ENCODE measurements at places on chromosomes 2 and 18.

- no peak for DNase-seq
Observed at GRCh38 chr2:106972782-106973181, 86.8 kb upstream of the ST6GAL2 start.

GRCh38 chr2:11016735-11017388 lies 105.1 kb downstream of the KCNF1 start:
- no peak for DNase-seq

DNA sequence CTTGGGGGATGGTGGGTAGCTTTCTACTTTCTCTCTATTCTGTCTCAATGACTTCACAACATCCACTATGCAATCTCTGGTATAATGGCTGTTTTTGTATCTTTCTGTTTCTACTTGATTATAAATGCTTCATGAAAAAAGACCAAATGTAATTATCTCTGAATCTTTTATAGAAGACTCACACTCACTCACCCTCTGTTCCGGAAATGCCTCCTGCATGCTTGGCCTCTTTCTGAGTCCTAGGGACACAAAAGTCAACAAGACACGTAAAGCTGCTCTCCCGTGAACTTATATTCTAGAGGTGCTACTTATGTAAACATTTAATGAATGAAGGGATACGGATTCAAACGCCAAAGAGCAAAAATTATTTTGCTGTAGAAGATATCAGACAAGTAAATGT lies 502.2 kb upstream of the SOX11 start:
- DNase-seq: no peak

- no peak for DNase-seq
Observed at GRCh38 chr2:240739797-240740196, 48.1 kb downstream of the AQP12A start.

DNA sequence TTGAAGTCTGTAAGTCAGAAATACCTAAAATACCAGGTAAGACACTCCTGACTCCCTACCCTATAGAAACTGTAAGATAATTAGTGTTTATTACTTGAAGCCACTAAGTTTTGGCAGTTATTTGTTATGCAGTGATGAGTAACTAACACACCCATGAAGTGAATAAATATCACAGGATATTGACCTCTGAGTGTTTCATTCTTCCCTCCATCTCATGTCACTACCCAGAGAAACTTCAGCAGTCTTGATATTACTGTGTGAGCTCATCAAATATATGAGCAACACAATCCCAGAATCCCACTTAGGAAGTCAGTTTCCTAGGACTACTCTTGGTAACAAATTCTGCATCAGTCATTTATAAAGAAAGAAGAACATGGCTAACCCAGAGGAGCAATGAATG lies 529.7 kb downstream of the FBXO15 start:
- no peak for DNase-seq

GRCh38 chr2:146079216-146079615 lies 1559.3 kb upstream of the ZEB2 start:
- DNase-seq: no peak

GRCh38 chr18:28284132-28284531 lies 107.2 kb upstream of the CDH2 start:
- no peak for DNase-seq

DNA sequence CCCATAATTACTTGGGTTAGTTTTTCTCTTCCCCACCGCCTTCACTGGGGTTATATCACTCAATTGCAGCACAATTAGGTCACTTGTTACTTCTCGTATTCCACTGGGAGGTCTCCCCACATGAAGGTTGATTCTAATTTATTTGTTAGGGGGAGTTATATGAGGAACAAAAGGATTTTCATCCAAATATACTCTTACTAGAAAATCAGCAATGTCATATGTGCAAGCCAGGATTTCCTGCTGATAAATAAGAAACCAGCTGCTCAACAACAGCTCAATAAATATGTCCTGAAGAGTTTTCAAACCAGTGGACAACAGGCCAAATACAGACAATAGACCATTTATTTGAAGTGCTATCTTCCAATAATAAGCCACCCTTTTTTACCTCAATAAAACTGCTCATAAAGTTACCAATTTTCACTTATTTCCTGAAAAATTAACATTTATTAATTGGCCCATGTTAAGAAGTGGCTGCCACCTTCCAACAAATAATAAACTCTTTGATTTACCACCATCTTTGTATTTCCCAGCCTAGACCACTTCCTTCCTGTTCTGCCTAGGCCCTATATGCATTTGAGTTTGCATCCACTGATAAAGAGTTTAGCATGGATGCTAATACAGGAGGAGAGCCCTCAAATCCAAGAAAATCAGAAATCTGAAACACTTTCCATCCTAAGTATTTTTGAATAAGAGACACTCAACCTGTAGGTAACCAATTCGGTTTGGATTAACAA lies 184.4 kb upstream of the SLC39A10 start:
- DNase-seq: no peak

GRCh38 chr2:111035830-111036441 lies 84.8 kb upstream of the BCL2L11 start:
- no peak for DNase-seq

- no peak for DNase-seq
Observed at GRCh38 chr2:228417526-228417925, 236.0 kb upstream of the SPHKAP start.

- DNase-seq: no peak
Observed at GRCh38 chr18:72119082-72119481, 425.1 kb downstream of the CBLN2 start.

- no peak for DNase-seq
Observed at GRCh38 chr2:151973901-151974199, 125.0 kb downstream of the CACNB4 start.

- no peak for DNase-seq
Observed at GRCh38 chr18:376311-376710, 108.5 kb upstream of the THOC1 start.

GRCh38 chr18:61690418-61691138 lies 202.2 kb downstream of the RNF152 start:
- DNase-seq: no peak

DNA sequence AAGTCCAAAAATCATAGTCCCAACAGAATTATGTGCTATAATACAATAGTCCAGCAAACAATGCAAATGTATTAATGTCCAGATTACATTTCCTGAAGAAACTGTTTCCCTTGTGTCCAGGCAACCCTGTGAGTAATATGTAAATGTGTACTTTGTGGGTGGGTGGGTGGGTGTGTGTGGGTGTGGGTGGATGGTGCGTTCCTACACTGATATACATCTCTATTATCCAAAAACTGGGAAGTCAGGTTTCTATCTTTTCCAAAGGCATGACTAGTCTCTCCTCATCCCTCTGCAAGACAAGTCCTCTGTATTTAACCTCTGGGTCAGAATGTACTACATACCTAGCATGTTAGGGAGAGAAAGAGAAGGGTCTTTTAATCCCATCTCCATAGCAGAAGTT lies 71.6 kb downstream of the LNPK start:
- no peak for DNase-seq

GRCh38 chr18:2636126-2636631 lies 19.3 kb upstream of the SMCHD1 start:
- no peak for DNase-seq

DNA sequence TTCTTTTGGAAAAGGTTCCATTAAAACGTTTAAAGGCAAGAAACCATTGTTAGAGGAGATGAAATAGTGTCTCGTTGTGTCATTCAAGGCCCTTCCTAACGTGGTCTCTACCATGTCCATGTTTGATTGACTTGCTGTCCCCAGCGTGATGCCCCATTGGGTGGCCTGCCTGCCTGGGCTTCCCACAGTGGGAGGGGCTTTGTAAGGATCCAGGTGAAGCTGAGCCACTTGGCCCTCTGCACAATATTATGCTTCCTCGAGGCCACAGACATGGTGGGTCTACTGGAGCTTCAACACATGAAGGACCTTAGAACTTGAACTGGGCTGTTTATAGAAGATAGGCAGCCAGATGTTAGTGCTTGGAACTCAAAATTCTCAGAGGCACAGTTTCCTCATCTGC lies 235.3 kb downstream of the FHOD3 start:
- no peak for DNase-seq

DNA sequence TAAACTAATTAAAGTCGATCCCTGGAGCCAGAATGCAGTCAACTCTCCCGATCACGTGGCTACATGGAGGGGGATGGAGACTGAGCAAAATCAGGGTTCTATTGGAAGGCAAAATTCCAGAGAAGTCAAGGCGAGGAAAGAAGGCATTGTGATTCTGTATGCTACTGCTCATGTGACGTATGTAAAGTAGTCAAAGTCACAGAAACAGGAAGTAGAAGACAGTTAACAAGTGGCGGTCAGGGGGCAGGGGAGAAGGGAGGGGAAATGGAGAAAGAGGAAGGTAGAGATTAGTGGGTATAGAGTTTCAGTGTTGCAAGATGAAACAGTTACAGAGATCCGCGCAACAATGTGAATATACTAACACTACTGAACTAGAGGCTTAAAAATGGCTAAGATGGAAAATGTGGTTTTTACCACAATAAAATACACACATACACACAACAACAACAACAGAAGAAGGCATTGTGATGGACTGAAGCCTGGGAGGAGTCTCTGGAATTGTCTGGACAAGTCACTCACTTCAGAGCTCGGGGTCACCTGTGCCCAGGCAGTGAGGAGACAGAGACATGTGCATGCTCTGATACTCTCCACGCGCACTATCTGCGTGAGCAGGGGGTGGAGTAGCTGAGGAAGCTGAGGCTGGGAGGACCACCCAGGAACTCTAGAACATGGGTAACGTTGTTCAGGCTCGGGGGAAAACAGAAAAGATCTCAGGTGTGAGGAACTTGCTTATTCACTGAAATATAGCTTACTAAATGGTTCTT lies 89.9 kb upstream of the CDCA7 start:
- DNase-seq: no peak

- no peak for DNase-seq
Observed at GRCh38 chr18:31684279-31685096, at the start of gene B4GALT6. TSS of gene B4GALT6 (minus strand) at chr18:31684581. CDS start at chr18:31684426, 155 bp downstream.

DNA sequence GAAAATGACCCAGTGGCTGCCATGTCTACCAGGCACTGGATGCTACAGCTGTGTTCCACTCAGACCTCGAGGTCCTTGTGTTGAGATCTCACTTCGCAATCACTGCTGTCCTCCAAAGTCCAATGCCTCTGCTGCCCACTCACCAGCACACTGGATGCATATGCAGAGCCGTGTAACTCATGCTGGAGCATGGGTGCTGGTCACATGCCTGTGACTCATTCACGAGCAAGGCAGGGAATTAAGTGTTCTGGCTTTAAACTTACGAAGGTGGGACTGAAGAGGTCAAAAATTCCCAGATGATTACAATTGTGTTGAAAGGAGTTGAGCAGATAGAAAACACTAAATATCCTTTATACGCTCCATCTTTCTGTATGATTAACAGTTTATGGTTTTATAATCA lies 417.5 kb downstream of the NUP35 start:
- DNase-seq: no peak

GRCh38 chr2:158103411-158104012 lies 1.8 kb downstream of the UPP2 start:
- DNase-seq: no peak

DNA sequence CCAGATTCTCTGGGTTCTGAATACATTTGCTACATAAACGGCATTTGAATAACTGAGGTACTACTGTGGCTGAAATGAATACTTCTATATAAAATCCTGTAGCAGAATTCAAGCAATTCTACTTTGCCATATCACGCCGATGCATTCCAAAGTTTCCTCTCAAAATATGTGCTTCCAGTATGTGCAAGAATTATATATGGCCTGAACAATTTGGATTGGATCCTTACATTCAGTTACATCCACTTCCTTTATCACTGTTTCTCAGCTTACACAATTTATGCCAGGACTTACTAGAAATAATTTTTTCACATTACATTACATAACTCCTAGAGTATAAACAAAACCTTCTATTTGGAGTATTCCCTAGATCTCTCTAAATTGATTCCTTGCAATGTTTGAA lies 46.3 kb upstream of the STAT4 start:
- DNase-seq: no peak

DNA sequence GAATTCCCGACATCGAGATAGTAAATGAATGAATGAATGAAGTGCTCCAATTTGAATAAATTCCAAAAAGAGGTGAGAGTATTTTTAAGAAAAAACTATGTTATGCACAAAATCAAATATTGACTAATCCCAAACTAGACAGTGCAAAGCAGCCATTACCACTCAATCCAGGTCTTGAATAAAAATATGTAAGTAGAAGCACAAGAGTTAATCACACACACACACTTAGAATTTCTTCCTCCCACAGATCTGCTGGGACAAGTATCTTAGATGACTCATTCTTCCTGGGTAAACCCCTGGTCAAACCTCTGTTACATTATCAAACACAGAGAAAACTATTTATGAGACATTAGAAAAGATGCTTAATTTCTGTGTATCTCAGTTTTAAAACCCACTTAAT lies 102.0 kb downstream of the PLA2R1 start:
- peak; percentile 17 for DNase-seq

DNA sequence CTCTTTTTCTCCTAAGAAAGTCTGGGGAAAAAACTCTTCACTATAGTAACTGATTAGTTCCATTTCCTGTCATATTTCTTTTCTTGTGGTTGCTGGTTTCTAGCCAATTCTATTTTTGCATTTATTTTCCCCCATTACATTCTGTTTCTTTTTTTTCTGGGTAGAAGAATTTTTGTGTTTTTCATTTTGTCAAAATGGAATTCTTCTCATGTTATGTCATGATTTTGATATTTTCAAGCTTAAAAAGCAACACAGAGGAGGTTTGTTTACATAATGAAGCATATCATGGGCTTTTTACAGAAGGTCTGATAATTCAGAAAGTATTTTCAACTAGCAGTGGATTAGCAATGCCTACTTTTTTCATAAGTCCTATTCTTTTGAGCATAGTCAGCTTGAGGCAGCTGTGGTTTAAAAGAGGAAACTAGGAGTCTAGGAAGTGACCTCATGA lies 102.0 kb downstream of the MAP2 start:
- no peak for DNase-seq

- no peak for DNase-seq
Observed at GRCh38 chr2:74764429-74765272, 69.3 kb upstream of the HK2 start.

- no peak for DNase-seq
Observed at GRCh38 chr2:7089898-7090510, 172.8 kb downstream of the RNF144A start.

GRCh38 chr2:7047661-7048060 lies 130.4 kb downstream of the RNF144A start:
- no peak for DNase-seq

DNA sequence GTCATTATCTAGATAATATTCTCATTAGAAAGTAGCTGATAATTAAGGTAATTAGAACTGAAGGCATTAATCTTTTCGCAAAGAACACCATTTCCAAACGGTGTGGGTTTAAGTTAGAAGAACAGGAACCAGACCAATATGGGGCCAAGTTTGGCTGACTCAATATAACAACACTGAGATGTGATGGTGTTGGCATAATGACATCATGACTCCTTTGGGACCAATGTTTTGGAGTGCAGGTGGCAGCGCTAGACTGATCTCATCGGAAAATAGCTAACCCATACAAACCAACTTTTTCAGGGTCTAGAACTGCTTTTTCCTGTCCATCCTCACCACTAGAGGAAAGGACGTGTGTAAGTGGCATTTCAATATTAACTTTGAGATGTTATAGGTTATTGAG lies 1171.7 kb upstream of the ZEB2 start:
- DNase-seq: no peak

GRCh38 chr2:160076914-160077313 lies 14.5 kb upstream of the PLA2R1 start:
- no peak for DNase-seq

All from activated CD4-positive, alpha-beta T cell treated with anti-CD3 and anti-CD28 coated beads, Interleukin-2, amount 50 U/mL, for 24 hours (primary cell).